ENCODE measurements at places on chromosomes 1 and 21. TPM values are rescaled to one million over a fixed set of nuclear protein-coding genes. Genes with fewer than 3 reads are reported as not detected.

DNA sequence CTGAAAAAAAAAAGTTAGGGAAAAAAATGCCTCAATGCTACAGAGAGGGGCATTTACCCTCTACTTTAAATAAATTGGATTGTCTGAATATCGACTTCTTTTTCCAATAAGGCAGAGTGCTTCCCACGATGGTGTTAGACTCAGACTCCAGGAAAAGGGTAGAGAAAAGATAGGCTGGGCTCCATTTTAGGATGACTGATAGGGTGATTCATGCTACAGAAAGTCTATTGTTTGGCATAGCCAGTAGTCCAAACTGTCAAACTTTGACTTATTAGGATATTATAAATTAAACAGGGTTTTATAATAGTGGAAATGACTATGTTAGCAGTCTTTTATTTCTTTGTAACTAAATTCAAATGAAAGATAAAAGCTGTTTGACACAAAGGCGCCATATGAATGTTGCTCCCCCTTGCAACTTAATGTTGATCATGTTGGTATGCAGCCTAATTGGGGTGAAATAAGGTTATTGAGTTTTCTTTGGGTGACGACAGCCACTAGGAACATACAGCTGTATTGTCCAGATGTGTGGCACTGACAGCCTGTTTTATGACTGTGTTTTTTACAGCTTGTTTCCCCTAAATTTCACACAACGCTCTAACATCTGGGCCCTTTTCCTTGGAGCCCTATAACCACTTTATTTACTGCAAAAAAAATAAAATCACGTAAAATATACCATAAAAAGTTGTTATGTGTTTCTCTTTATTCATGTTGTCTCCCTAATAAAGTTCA, 69.3 kb downstream of the SPAG17 start:
- no peaks in the 10 kb centered on the region for H3K36me3 ChIP-seq
- H3K4me1 ChIP-seq = no peaks in the 10 kb centered on the region
- no peak for DNase-seq
- no peak overlapping the region for H3K4me3 ChIP-seq
- H3K27me3 ChIP-seq = peaks cover 5% of the 10 kb centered on the region

SUSD4 gene
- total RNA-seq = not detected

DNA sequence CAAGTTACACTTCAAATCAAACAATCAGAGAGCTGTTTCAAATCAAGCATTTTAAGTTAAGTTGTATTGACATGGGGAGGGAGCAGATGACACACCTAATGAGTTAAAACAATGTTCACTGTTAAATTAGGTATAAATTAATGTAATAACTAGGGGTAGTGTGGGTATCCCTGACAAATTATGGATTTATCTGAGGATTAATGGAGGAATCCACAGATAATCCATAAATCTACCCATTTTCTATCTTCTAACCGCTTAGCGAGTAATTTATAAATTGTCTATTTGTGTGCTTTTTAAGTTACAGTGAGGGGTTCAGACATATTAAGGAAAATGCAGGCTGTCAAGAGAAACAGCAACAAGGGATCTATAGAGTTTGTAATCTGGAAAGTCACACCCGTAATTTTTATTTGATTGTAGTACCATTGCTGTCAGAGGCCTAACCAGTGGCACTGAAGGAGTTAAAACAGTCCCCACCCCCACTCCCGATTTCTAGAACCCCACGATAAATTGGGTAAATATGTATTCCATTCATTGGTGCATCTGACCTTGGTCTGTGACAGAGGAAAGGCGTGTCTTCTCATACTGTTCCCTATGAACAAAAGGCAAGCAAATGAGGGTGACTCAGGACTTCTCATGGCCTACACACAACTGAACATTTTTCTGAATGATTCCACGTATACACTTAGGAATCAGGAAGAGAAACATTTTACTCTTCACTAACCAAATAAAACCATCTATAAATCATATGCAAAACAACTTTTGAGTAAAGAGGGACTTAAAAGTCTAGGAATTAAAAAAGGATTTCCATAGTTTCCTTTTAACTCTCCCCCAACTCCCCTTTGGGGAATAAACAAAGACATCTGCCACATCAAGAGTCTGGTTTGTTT, 7.4 kb downstream of the IRF2BP2 start:
- H3K4me1 ChIP-seq = peaks cover 57% of the 10 kb centered on the region
- H3K27me3 ChIP-seq = no peaks in the 10 kb centered on the region
- H3K36me3 ChIP-seq = peaks cover 53% of the 10 kb centered on the region

DNA sequence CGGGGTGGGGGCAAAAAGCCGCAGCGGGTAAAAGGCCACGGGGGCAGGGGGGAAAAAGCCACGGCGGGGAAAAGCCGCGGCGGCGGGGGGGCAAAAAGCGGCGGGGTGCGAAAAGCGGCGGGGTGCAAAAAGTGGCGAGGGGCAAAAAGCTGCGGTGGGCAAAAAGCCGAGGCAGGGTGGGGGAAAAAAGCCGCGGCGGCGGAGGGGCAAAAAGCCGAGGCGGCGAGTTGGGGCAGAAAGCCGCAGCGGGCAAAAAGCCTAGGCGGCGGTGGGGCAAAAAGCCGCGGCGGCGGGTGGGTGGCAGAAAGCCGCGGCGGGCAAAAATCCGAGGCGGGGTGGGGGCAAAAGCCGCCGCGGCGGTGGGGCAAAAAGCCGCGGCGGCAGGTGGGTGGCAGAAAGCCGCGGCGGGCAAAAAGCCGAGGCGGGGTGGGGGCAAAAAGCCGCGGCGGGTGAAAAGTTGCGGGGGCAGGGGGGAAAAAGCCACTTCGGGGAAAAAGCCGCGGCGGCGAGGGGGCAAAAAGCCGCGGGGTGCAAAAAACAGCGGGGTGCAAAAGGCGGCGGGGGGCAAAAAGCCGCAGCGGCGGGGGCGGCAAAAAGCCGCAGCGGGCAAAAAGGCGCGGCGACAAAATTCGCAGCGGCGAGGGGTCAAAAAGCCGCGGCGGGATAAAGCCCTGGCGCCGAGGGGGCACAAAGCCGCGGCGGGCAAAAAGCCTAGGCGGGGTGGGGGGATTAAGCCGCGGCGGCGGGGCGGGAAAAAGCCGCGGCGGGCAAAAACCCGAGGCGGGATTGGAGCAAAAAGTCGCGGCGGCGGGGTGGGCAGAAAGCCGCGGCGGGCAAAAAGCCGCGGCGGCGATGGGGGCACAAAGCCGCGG, 3901.2 kb downstream of the SRGAP2C start:
- no peaks in the 10 kb centered on the region for H3K27me3 ChIP-seq
- H3K27ac ChIP-seq = no peak overlapping the region
- DNase-seq = no peak
- H3K36me3 ChIP-seq = peaks cover 10% of the 10 kb centered on the region
- no peak overlapping the region for H3K4me3 ChIP-seq
- no peaks in the 10 kb centered on the region for H3K4me1 ChIP-seq

DNA sequence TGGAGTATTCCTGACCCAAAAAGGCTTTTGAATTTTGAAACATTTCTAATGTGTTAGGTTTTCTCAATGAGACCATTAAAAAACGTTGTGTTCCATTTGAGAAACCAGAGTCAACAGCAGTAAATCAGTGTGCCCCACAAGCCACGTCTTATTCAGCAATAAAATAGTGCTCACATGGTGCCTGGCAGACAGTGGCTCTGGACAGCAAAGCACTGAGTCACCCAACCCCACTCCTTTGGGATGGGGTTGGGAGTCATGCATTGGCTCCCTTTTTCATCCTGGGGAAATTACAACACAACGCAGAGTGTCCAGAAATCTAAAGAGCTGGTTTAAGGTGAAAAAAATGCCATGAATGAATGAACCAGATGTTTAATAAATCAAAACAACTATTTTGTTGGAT, 46.5 kb downstream of the KCNJ15 start:
- peaks cover 29% of the 10 kb centered on the region for H3K4me1 ChIP-seq
- DNase-seq = no peak
- H3K27ac ChIP-seq = no peak overlapping the region
- peaks cover under 1% of the 10 kb centered on the region for H3K27me3 ChIP-seq
- no peak overlapping the region for H3K4me3 ChIP-seq

GRCh38 chr1:165542015-165542631, 1.7 kb upstream of the LRRC52 start:
- no peak overlapping the region for H3K4me3 ChIP-seq
- no peak overlapping the region for H3K27ac ChIP-seq

- H3K27me3 ChIP-seq = peaks cover 19% of the 10 kb centered on the region
- DNase-seq = no peak
- H3K4me1 ChIP-seq = no peaks in the 10 kb centered on the region
- no peak overlapping the region for H3K4me3 ChIP-seq
- no peaks in the 10 kb centered on the region for H3K36me3 ChIP-seq
These were observed 29.9 kb downstream of the MAP10 start for GRCh38 chr1:232835166-232835565.

DNA sequence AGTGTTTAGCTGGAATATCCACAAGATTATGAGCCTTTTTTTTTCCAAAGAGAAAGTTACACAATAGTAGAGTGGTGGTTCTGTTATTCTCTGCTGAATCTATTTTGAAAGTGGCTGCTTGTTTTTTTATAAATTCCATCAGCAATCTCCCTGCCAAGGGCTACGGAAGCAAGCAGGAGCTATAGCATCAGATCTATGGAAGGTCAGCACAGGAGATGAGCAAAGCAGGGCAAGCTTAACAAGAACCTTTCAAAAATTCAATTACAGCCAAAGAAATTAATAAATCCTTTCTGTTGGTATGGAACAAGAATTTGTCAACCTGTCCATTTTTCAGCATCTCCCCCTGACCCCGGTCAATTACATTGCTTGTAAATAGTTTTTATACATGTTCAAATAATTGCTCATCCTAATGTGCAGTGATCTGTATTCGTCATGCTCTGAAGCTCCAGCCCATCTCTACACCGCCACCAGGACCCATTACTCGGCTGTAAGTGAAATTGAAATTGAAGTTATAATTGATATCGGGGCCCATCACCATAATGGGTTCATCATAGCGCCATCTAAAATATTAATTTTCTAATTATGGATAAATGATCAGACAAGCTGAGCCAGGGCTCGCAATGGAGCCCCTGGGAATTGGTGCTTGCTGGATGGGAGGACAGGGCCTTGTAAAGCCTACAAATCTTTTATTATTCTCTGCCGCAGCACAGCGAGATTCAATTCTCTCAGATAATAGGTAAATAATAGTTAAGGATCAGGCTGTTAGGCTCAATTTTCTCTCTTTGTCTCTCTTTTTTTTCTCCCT, 215.1 kb downstream of the ATG4C start:
- no peaks in the 10 kb centered on the region for H3K4me1 ChIP-seq
- H3K27me3 ChIP-seq = peaks cover 6% of the 10 kb centered on the region
- DNase-seq = no peak
- H3K36me3 ChIP-seq = no peaks in the 10 kb centered on the region
- no peak overlapping the region for H3K27ac ChIP-seq

FAM72D gene
- 7.5 TPM for total RNA-seq

ADAMTS5 gene
- total RNA-seq = not detected

DNA sequence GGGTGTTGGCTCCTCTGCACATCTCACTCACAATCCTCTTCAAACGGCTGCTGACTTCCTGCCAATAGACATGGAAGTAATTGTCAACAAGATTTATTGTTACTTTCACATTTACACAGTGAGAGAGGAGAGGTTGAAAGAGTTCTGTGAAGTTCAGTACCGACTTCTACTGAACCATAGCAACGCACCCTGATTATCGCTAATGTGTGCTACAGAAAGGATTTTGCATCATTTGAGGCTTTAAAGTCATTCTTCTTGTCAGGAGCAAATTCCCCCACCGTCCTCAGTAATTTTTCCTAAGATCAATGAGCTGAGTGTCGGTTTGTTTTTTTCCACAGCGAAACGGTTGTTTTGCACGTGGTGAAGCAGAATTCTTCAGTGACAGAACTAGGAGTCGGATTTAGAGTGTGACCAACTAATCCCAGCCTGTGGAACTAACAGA, 361.0 kb downstream of the ADGRL2 start:
- peaks cover 23% of the 10 kb centered on the region for H3K4me1 ChIP-seq
- H3K27ac ChIP-seq = peak overlapping the region; percentile 74
- DNase-seq = peak; percentile 73
- no peaks in the 10 kb centered on the region for H3K36me3 ChIP-seq
- H3K27me3 ChIP-seq = no peaks in the 10 kb centered on the region

DNA sequence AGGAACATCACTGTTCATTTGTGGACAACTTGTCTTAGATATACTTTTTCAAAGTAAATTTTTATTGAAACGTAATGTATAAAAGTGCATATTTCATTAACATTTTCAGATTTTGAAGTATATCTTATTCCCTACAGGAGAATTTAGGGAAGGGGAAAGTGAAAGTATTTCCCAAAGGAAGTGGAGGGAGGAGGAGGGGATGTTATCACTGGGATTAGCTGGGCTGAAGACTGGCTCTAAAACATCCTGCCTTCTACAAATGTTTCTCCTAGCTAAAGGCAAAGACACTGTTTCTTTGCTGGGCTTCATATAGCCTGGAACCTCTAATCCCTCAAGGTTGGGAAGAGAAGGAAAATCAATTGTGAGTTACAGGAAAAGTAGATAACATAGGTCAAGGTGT, 7.1 kb upstream of the ZNF697 start:
- no peaks in the 10 kb centered on the region for H3K36me3 ChIP-seq
- H3K4me1 ChIP-seq = peaks cover 7% of the 10 kb centered on the region
- no peak overlapping the region for H3K4me3 ChIP-seq
- DNase-seq = no peak
- no peak overlapping the region for H3K27ac ChIP-seq

DYNLT4 gene
- 0.28 TPM for total RNA-seq

GRCh38 chr21:36654324-36654723, 44.6 kb upstream of the SIM2 start:
- H3K27me3 ChIP-seq = peaks cover 2% of the 10 kb centered on the region
- no peaks in the 10 kb centered on the region for H3K4me1 ChIP-seq
- DNase-seq = no peak

TP73 gene
- 1.3 TPM for total RNA-seq

- peaks cover 24% of the 10 kb centered on the region for H3K27me3 ChIP-seq
- H3K36me3 ChIP-seq = no peaks in the 10 kb centered on the region
- H3K4me3 ChIP-seq = no peak overlapping the region
- no peak overlapping the region for H3K27ac ChIP-seq
- H3K4me1 ChIP-seq = peaks cover 14% of the 10 kb centered on the region
These were observed 91.5 kb downstream of the TENT5C start for GRCh38 chr1:117697220-117697781.

GRCh38 chr21:28922368-28922767, 70.3 kb downstream of the LTN1 start:
- no peak for DNase-seq
- no peaks in the 10 kb centered on the region for H3K27me3 ChIP-seq
- no peaks in the 10 kb centered on the region for H3K4me1 ChIP-seq

DNA sequence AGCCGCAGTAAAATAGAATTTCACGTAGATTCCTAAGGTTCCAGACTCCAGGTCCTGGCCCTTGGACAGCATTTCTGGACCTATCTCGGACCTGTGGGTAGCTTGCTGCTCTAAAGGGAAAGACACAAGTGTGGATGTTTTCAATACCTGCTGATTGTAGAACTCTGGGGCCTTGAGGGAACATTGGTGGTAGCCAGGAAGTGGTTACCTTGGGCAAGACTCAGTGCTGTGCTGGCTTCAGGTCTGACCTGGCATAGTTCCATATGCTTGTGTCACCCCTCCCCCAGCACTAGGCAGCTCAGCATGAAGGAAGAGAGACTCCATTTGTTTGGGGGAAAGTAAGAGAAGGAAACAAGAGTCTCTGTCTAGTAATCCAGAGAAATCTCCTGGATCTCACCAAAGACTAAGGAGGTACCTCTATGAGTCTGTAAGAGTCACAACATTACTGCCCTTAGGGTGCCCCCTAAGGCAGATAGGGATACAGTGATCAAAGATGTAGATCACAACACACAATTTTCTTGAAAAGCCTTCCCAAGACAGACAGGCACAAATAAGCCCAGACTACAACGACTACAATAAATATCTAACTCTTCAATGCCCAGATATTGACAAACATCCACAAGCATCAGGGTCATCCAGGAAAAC, 398.8 kb downstream of the TGFB2 start:
- no peak overlapping the region for H3K27ac ChIP-seq
- no peaks in the 10 kb centered on the region for H3K27me3 ChIP-seq
- H3K4me3 ChIP-seq = no peak overlapping the region
- no peak for DNase-seq
- H3K4me1 ChIP-seq = no peaks in the 10 kb centered on the region

UBL4B gene
- total RNA-seq = not detected
